ENCODE measurements at places on chromosomes 12 and 14. TPM values are rescaled to one million over a fixed set of nuclear protein-coding genes. Genes with fewer than 3 reads are reported as not detected.

- peak; percentile 36 for DNase-seq
These were observed 618 bp downstream of the SEC23A start for GRCh38 chr14:39102265-39102968.

GRCh38 chr14:24081739-24082211 is 10.4 kb downstream of the CPNE6 start:
- no peak for DNase-seq

DNA sequence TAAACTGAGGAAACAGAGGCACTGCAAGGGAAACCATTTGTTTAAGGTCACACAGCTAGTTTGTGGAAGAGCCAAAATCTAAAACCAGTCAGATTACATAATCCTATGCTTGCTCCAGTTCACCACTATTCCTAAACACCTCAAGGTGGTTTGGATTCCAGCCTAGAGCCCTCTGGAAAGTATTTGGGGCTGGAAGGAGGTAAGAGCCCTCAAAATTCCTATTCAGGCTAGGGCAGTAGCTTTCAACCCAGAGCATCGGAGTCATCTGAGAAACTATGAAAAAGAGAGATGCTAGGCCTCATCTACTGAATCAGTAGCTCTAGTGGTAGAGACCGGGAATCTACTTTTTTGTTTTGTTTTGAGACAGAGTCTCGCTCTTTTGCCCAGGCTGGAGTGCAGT is 16.0 kb upstream of the SPPL3 start:
- DNase-seq = no peak

- DNase-seq = no peak
These were observed 111.9 kb downstream of the LRRK2 start for GRCh38 chr12:40336573-40337199.

Gene MYH6
- total RNA-seq = not detected

Gene DLK1
- total RNA-seq = not detected

Gene CCDC184
- 18.8 TPM for total RNA-seq

Measured in frontal cortex (tissue), 4 donors.